ENCODE measurements at places on chromosomes 6 and 20. TPM values are rescaled to one million over a fixed set of nuclear protein-coding genes. Genes with fewer than 3 reads are reported as not detected.

The ASIP gene
- total RNA-seq = not detected

The CYP24A1 gene
- total RNA-seq = not detected

DNA sequence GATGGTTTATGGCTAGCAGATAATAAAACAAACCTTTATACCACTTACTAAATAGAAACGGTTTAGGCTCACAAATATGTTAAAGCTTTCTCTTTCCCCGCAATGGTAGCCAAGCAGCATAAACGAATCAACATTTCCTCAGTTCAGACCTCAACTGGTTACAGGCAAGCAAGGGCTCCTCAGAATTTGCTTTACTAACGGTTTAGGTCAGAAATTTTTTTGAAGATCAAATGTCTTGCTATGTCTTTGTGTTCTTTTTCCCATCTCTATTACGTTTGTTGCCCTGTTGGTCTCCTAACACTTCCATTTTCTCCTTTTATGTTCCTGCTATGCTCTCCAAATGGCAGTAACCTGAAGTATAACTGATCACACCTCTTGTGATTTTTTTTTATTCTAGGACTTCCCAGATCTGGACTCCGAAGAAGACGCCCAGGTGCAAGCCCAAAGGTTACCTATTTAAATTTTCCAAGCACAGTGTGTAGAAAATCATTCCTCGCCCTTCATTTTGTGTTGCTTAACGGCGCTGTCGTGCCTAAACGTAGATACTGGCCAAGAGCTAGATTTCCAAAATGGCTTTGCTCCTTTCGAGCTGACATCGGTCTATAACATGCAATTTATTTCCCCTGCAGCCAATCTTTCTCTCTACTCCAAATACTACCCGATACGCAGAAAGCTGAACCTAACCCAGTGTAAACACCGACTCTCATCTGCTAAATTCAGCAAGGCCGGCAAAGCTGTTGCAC, 717 bp upstream of the ASF1A start:
- no peaks in the 10 kb centered on the region for H3K36me3 ChIP-seq
- peak overlapping the region; percentile 90 for H3K27ac ChIP-seq
- DNase-seq = no peak
- no peaks in the 10 kb centered on the region for H3K27me3 ChIP-seq
- H3K4me3 ChIP-seq = peak overlapping the region; percentile 87

DNA sequence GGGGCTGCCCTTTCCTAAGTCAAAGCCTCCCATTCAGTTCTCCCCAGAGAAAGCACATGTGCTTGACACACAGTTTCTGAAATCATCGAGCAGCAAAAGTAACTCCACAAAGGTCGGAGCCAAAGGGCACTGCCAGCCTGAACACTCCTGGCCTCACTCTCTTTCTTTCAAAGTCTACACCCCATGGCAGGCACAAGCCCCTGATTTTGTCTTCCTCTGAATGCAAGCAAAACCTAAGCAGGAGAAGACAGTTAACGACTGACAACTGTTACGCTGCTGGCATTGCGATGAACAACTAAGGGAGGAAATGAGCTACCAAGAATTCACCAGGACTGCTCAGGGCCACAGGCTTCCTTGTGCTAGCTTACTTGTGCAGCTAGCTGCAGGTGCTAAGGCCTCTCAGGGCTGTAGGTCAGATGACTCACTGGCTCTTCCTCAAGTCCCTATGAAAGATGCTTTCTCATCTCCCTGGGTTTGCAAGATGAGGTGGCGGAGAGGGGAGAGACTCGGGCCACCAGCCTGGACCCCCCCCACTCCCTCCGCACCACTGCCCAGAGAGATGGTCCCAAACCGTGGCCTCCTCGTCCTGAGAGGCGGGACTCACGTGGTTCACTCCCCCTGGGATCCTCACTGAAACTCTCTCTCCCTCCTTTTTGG, 208.2 kb downstream of the DLL1 start:
- no peak overlapping the region for H3K4me3 ChIP-seq
- H3K4me1 ChIP-seq = no peaks in the 10 kb centered on the region
- no peaks in the 10 kb centered on the region for H3K36me3 ChIP-seq
- H3K27ac ChIP-seq = no peak overlapping the region

GRCh38 chr6:166657531-166657930, 30.5 kb upstream of the RPS6KA2 start:
- H3K4me3 ChIP-seq = no peak overlapping the region
- no peaks in the 10 kb centered on the region for H3K27me3 ChIP-seq
- DNase-seq = no peak
- no peaks in the 10 kb centered on the region for H3K36me3 ChIP-seq

DNA sequence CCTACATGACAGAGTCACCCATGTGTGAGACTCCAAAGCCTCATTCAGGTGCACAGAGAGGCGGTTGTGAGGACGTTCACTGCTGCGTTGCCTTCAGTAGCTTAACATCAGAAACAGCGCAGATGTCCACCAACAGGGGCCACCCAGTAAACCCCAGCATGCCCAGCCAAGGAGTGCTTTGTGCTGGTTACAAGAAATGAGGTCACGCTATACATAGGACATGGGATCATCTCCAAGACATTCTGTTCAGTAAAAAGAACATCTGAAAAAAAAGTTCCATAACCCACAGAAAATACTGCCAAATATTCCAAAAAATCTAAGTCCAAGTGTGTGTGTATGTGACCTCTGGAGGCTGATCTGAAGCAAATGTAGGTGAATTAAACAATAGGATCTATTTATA, 16.0 kb downstream of the SLC52A3 start:
- no peak overlapping the region for H3K4me3 ChIP-seq
- H3K27ac ChIP-seq = no peak overlapping the region
- DNase-seq = no peak
- no peaks in the 10 kb centered on the region for H3K4me1 ChIP-seq

Measured in H1 (cell line).